ENCODE measurements at places on chromosomes 7 and 10.

DNA sequence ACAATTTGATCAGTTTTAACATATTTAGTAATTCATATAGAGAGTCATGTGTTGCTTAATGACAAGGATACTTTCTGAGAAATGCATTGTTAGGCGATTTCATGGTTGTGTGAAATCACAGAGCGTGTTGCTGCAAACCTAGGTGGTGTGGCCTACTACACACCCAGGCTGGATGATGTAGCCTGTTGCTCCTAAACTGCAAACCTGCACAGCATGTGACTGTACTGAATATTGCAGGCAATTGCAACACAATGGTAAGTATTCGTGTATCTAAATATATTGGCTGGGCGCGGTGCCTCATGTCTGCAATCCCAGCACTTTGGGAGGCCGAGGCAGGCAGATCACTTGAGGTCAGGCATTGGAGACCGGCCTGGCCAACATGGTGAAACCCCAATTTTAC is 73.7 kb upstream of the BAIAP2L1 start:
- DNase-seq = no peak

DNA sequence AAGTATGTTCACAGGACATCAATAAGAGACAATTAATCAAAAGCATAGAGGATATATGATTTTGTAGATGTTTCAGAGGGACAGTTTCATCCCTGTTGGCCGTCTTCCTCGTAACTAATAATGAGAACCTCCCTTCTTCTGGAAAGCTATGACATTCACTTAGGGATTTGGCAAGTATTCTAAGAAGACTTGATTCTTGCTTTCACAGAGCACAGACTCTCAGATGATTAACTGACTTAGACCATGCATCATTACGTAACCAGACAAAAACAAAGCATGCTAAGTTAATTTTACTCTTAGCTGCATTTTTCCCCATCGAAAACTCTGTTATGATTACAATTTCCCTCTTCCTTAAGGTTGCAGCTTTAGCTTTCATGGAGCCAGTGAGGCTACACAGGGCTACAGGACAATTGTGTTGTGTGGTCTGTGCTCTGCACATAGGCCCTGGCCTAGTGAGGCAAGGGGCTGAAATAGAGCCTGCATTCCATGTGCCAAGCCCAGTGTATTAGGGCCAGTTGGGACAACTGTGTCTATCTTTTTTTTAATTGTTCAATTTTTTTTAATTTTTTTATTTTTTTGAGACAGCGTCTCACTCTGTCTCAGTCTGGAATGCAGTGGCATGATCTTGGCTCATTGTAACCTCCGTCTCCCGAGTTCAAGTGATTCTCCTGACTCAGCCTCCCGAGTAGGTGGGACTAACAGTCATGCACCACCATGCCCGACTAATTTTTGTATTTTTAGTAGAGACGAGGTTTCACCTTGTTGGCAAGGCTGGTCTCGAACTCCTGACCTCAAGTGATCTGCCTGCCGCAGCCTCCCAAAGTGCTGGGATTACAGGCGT is 105.3 kb downstream of the PLXDC2 start:
- peak; percentile 3 for DNase-seq

DNA sequence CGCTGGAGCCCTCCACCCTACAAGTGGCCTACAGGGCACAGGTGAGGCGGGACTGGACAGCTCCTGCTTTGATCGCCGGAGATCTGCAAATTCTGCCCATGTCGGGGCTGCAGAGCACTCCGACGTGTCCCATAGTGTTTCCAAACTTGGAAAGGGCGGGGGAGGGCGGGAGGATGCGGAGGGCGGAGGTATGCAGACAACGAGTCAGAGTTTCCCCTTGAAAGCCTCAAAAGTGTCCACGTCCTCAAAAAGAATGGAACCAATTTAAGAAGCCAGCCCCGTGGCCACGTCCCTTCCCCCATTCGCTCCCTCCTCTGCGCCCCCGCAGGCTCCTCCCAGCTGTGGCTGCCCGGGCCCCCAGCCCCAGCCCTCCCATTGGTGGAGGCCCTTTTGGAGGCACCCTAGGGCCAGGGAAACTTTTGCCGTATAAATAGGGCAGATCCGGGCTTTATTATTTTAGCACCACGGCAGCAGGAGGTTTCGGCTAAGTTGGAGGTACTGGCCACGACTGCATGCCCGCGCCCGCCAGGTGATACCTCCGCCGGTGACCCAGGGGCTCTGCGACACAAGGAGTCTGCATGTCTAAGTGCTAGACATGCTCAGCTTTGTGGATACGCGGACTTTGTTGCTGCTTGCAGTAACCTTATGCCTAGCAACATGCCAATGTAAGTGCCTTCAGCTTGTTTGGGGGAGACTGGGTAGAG is at the start of gene COL1A2:
TSS of gene COL1A2 (plus strand) at position 459 of the 704 bp plus-strand sequence. CDS start at position 596, 137 bp downstream.
- peak; percentile 99 for DNase-seq

- DNase-seq = no peak
Observed at GRCh38 chr7:151689196-151689971, 169.7 kb upstream of the RHEB start.

DNA sequence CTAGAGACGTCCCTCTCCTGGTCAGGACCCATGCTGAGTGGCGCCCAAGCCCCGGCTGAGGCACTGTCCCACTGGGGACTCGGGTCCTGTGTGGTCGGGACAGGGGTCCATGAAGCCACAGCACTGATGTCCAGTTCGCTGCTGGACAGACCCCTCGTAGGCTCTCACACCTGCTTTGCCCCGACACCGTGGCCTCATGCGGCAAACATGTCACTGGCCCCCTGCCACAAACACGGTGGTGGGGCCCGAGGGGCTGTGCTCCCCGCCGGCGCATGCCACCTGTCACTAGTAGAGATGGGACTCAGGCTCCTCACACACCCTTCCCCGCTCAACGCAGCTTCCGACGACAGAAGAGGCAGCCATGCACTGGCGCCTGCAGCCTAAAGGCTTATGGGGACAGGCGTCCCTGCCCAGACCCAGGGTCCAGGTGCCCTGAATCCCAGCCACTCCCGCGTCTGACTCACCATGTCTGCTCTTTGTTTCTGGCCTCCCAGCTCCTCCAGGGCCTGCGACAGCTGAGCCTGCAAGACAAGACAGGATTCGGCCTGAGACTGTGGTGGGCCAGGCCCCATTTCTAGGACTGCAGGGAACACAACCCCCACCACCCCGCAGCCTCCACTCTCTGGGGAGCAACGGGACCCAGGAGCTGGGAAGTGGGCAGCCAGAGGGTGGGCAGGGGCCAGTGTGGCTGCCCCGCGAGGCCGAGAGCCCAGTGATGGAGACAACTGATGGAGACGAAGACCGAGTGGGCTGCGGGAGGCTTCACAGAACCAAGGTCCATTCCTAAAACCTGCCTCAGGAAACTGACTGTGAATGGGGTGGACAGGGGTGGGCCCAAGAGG is 230.9 kb downstream of the MAD1L1 start:
- DNase-seq = no peak

DNA sequence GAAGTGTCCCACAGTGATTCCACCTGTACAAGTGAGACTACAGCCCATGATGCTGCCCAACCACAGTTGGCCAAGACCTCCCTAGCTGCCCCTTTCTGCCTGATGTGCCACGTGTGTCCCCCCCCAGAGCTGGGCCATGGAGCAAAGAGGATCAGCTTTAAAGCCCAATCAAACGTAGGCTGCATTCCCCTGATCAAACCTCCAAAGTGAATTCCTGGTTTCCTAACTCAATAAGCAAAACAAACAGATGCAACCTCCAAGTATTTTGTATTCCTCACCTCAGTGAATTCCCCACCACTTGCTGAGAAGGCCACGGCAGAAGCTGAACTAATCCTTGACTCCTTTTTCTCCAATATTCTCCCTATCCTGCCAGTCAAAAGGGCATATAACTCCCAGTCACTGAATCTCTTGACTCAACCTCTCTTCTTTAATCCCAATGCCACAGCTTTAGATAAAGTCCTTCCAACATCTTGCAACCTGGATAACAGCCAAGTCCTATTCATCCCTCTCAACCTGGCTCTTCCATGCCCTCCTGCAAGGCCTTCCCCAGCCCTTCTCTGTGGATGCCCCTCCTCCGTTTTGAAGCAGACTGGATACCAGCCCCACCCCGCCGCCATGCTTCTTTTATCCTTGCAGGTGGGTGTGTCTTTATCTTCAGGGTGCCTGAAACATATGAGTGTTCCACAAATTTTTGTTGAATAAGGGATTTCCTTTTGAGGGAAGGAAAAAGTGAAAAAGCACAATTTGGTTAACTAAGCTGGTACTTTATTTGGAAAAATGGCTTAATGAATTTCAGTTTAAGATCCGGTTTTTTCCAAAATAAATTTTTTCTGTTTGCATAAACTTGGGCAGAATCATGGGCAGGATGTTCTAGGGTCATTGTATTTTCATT is 285.2 kb upstream of the MKLN1 start:
- no peak for DNase-seq

DNA sequence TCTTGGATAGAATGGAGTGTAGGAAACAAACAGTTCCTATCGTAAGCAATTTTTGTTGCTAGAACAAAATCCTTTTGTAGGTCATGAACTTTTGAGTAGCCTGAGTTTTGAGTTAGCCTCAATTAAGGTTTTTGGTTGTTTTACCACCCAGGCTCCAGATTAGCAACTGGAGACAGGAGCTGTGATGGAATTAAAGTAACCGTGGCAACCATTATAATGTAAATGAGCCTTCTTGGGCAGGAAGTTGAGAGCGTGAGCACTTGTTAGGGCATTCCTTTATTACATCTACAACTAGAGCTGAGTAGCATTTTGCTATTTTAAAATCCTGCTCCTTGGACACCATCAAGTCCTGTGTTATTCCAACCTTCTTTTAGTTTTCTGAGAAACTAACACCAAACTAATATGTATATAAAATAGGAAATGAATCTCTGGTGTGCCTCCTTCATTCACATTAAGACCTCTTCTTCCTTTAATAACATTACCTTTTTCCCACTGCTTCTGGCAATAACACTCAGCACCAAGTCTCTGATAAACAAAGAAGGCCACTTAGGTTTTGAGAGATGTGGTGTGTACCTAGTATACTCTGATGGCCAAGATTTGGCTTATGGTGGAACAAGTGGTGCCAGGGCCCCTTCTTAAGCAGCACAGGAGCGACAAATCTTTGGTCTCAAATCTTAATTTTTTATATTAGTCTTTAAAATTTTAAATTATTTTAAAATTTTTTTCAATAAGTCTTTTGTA is 34.0 kb downstream of the AHCYL2 start:
- DNase-seq = no peak

- no peak for DNase-seq
Observed at GRCh38 chr7:103504505-103505135, 58.6 kb upstream of the SLC26A5 start.

DNA sequence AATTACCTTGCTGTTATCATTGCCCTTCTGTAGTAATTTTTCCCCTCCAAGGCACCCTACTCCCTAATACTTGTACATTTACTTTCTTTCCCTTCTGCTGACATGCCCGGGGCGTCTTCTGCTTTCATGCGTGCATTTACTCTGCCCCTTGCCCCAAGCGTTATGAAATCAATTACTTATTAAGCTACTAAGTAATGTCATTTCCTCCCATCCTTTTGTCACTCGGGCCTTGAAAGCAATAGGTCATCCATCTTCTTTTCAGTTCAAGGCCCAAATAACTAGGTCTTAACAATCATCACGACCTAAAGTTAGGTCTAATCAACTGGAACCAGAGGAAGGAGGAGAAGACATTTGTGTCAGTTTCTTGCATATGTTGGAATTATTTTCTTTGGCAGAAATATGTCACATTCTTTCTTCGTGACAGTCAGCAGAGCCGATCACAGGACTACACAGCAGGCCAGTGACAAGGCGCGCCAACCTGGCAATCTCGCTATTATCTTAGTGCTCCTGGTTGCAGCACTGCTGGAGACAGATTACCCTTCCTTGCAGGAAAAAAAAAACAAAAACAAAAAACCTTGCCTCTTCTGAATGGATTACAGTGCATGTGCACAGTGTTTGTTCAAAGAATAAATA is 179.2 kb downstream of the RELN start:
- no peak for DNase-seq

- DNase-seq = peak; percentile 1
Observed at GRCh38 chr7:11297764-11298163, 324.1 kb downstream of the PHF14 start.

DNA sequence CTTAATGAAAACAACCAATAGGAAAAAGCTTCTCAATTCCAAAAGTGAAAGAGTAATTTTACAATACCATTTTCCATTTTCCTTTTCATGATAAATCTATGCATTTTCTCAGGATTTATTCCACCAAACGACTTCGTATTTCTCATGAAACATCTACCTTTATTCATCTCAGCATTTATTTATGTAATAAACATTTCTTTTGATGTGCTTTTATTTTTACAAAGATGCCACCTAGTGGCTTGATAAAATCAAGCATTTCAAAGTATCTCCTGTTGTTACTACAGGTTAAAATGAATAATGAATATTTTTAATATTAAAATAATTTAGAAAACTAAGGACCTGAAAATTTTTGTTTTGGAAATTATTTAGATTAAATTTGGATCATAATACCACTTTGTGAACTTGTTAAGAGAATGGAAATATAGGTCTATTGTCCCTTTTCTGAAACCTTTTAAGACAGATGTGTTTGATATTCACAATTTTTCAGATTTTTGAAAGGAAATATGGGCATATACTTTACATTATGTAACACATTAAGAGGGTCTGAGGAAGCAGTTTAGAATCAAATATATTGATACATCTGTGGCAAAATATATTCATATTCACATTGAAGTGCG is 2.7 kb upstream of the IQUB start:
- DNase-seq = no peak

- no peak for DNase-seq
Observed at GRCh38 chr7:110326966-110327365, 764.0 kb upstream of the LRRN3 start.

- no peak for DNase-seq
Observed at GRCh38 chr7:134933460-134934068, 52.7 kb upstream of the AGBL3 start.

DNA sequence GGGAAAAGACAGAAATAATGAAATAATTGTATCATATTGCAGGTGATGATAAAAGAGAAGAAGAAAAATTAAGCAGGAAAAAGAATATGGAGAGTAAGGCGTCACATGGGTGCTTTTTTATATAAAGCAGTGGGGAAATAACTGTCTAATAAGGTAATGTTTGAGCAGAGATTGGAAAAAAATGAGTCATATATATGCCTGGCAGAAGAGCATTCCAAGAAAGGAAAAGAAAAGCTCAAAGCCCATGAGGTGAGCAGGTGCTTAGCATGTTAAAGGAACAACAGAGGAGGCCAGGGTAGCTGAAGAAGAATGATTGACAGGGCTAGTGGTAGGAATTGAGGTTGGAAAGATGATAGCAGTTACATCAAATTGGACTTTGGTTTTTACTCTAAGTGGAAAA is 739.5 kb downstream of the SORCS1 start:
- DNase-seq = peak; percentile 47

DNA sequence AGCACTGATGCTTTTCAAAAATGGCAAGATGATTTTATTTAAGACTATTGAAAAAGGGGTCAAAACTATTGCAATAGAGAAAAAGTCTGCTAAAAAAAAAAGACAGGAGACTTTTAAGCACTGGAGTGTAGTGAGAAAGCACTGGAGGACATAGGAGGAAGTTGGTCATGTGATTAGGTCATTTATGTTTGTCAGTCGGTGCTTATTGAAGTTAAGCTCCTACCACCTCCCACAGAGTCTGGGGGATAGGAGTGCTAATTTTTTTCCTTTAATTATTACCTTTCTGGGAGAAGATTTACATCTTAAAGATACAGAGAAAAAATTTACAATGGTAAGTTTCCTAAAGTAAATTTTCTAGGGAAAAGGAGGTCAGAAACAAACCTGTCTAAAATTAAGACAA is 80.2 kb upstream of the TMEM229A start:
- no peak for DNase-seq
